ENCODE measurements at places on chromosomes 12 and 14.

GRCh38 chr12:114993165-114993564 is 309.2 kb upstream of the TBX3 start:
- DNase-seq, result no peak

GRCh38 chr14:31069343-31069742 is 43.2 kb upstream of the STRN3 start:
- no peak for DNase-seq

GRCh38 chr12:51686727-51687126 is 95.7 kb downstream of the SCN8A start:
- no peak for DNase-seq

- no peak for DNase-seq
Measured at GRCh38 chr14:95475540-95476240, 40.8 kb downstream of the SYNE3 start.

DNA sequence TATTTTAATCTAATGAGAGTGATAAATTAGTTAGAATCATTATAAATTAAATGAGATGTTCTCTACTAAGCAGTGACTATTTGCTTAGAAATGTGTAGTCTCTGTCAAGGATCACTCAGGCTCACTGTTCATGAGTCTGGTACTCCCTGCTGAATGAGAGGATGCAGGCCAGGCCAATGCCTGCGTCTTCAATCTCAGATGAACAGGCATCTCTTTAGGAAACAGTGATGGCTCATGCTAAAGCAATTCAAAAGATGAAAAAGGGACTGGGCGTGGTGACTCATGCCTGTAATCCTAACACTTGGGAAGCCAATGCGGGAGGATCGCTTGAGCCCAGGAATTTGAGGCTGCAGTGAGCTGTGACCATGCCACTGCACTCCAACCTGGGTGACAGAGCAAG is 106.8 kb downstream of the ZFC3H1 start:
- no peak for DNase-seq

GRCh38 chr14:88258021-88258420 is 65.0 kb downstream of the KCNK10 start:
- DNase-seq, result no peak

DNA sequence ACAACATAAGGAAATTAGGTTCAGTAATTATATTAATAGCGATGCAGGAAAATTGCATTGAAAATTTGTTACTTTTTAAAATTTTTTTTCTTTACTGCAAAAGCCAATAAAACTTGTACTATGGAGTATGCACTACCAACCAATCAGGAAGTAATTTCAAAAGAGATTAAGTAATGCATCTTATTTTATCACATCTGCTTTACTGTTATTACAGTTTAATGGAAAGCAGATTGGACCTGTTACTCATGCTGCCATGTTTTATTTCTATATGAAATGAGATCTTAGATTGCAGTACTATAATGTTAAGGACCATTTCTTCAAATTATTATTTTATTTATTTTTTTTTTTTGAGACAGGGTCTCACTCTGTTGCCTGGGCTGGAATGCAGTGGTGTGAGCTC is 1.7 kb upstream of the STRN3 start:
- DNase-seq, result no peak

- DNase-seq, result no peak
Measured at GRCh38 chr12:132356691-132357622, 27.6 kb upstream of the GALNT9 start.

DNA sequence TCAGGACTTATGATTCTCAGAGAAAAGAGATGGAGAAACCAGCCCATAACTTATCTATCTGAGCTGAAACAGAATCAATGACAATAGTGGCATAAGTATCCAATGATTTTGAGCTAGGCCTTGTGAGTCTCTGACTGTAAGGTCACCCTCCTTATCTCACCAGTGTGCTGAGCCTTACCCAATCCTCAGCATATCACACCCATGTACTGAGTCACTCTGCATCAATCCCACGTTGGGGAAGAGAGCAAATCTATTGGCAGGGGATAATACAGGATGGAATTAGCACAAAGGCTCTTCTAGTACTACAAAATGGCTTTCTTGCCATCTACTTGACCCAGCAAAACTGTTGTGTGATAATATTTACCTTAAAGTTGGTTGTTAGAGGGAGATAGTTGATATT is 997.8 kb downstream of the NRXN3 start:
- DNase-seq, result no peak

GRCh38 chr14:89986462-89987160 is 30.9 kb downstream of the TDP1 start:
- no peak for DNase-seq

GRCh38 chr14:81772381-81772780 is 238.7 kb upstream of the SEL1L start:
- DNase-seq, result no peak

GRCh38 chr14:93040443-93040842 is 75.3 kb downstream of the ITPK1 start:
- DNase-seq, result no peak

- DNase-seq, result no peak
Measured at GRCh38 chr14:100342195-100342594, 19.1 kb downstream of the SLC25A47 start.

- DNase-seq, result no peak
Measured at GRCh38 chr12:7479771-7480170, 23.8 kb downstream of the CD163 start.

- no peak for DNase-seq
Measured at GRCh38 chr12:65585648-65586602, 238.4 kb upstream of the HMGA2 start.

DNA sequence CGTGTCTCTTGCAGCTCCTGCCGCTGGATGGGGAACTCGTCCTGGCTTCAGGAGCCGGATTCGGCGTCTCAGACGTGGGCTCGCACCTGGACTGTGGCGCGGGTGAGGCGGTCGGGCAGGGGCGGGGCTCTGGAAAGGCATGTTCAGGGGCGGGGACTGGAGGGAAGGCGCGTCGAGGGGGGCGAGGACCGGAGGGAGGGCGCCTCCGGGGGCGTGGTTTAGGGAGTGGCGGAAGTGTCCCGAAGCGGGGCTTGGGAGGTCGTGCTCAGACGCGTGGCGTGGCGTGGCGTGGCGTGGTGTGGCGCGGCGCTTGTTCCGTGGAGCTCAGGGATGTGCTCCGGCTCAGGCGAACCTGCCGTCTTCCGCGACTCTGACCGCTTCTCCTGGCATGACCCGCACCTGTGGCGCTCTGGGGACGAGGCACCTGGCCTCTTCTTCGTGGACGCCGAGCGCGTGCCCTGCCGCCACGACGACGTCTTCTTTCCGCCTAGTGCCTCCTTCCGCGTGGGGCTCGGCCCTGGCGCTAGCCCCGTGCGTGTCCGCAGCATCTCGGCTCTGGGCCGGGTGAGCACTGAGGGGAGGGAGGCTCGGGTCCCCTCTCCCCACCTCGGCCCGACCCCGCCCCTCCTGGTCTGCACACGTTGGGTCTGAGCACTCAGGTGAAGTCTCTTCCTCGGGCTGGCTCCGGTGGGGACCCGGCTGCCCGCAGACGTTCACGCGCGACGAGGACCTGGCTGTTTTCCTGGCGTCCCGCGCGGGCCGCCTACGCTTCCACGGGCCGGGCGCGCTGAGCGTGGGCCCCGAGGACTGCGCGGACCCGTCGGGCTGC is 6.2 kb downstream of the AMN start:
- DNase-seq, result peak; percentile 81

DNA sequence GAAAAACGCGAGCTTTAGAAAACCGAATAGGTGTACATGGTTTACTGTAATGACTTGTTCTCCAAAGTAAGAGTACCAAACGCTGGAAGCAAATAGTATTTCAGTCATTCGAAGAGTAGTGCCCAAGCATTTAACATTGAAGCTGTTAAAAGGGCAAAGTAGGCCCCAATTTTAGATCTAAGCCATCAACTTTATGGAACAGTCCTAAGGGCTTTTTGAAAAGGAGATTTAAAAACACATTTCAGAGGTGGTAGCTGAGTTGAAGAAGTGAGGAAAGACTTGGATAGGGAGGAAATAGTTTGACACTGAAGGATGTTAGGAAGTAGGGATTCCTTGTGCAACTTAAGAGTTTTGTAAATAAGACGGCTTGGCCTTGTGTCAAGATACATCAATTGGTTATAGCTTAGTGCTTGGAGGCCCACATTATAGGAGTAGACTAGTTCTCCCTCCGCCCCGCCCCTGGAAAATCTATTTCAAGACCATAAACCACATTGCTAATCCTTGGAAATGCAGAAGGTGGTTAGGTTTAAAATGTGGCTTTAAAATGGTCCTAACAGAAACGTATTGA is 783 bp upstream of the TUBA1B start:
- DNase-seq, result no peak

DNA sequence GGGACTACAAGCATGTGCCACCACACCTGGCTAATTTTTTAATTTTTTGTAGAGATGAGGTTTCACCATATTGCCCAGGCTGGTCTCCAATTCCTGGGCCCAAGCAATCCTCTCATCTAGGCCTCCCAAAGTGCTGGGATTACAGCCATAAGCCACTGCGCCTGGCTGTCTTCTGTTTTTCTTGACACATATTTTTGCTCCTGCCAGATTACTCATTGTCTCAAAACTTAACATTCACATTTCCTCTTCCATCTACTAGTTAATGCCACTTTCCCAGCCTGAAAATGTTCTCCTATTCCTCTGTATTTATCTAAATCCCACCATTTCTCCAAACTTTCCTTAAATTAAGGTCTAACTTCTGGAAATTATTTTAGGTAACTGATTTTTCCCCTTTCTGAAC is 36.2 kb upstream of the KCNH3 start:
- no peak for DNase-seq

DNA sequence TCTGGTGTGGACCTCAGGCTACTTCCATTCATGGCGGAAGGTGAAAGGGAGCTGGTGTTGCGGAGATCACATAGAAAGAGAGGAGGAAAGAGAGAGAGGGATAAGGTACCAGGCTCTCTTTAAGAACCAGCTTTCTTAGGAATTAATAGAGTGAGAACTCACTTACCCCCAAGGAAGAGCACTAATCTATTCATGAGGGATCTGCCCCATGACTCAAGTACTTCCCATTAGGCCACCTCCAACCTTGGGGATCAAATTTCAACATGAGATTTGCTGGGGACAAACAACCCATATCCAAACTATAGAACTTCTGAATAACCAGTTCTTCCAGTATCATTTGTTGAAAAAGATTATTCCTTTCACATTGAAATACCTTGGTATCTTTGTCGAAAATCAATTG is 34.0 kb upstream of the C2CD5 start:
- no peak for DNase-seq

DNA sequence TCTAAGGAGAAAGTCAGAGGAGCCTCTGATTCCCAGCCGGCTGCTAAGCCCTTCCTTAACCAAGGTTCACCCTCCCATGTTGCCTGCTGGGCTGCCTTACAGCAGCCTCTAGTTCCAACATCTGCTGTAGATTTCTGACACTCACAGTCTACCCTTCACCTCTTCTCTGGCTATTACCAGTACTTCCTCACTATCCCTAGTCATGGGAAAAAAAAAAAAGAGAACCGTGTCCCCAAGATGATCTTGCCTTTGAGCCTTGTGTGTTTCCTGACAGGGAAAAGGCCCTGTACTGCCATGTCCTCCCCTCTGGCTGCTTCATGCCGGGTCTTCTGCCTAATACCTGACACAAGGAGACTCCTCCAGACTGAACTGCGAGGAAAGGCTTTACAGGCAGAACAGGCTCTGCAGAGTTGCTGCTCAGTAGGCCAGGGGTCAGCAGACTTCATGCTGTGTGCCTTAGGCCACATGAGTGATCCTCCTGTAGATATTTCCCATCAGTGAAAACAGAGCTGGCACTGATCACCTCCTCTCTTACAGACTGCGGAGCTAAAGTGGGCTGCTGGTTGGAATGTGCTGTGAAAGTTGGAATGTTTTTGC is 46.8 kb downstream of the PRKCH start:
- no peak for DNase-seq

- DNase-seq, result no peak
Measured at GRCh38 chr12:123942911-123943648, 29.6 kb downstream of the CCDC92 start.

DNA sequence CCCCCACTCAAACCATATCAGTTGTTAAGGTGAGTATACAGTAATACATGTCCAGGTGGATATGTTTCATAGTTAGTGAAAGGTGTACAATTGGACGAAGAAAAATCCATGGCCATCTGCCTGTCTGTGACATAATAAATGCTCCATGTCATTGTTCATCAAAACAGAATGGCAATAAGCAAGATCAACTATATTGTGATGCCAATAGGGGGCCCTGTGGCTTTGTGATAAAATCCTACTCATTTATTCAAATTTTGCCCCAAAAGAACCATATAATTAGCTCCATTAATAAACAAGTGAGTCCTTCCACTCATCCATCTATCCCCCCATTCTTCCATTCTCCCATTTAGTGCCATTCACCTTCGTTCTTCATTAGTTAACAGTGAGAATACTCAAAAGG is 102.0 kb downstream of the MGST1 start:
- DNase-seq, result no peak

All from activated T-cell treated with anti-CD3 and anti-CD28 coated beads, Interleukin-2, amount 50 U/mL, for 1 hour (primary cell).